ENCODE measurements at places on chromosomes 13 and 19.

DNA sequence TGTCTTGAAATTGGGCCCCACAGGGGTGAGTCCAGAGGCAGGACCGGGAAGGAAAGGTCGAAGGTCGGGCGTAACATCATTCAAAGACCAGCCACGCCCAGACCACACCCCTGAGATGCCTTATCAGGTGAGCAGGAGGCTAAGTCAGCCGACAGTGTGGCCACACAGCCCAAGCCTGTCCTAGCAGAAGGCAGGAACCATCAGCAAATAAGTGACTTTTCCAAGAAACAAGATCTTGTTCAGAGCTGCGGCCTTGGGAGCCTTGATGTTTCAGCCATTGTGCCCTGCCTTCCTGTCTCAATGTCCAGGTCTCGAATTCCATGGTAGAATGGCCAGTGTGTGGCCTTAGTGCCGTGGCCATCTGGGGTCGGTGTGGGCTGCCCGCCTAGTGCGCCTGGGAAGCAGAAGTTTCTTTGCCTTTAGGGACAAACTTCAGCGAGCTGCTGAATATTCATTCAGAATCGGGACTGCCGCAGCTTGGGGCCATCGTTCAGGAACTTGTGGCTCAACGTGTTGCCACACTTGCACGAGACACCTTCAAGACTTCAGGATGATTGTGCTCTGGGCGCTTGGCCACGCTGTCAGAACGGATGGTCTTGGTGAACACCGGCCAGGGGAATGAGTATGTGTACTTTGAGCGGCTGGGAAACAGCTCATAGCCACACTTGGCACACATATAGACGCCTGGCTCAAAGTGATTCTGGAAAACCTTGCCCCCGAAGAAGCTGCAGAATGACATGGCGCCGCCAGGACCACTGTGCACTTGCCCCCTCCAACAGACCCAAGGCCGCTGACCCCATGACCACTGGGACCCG, 6.1 kb upstream of the IFNL4 start:
- no peak for DNase-seq

- DNase-seq = no peak
Observed at GRCh38 chr13:91724591-91724990, 326.2 kb downstream of the GPC5 start.

- no peak for DNase-seq
Observed at GRCh38 chr13:29519921-29520320, 75.6 kb downstream of the SLC7A1 start.

DNA sequence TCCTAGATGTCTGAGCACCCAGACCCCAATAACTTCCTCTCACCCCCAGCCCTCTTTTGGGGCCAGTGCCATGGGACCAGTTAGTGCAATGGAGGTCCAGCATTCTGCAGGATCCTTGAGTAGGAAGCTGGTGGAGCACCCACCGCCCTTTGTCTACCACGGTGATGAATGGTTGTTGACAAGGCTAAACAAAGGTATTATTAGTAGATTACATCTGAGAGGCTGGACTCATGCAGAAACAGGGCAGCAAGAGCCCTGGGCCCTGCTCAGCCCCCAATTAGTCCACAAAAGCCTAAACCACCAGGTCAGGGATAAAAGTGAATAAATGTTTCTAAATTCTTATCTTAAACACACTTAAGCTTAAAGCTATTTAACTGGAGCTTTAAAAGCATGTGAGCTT, 196.5 kb upstream of the TSHZ3 start:
- DNase-seq = no peak

DNA sequence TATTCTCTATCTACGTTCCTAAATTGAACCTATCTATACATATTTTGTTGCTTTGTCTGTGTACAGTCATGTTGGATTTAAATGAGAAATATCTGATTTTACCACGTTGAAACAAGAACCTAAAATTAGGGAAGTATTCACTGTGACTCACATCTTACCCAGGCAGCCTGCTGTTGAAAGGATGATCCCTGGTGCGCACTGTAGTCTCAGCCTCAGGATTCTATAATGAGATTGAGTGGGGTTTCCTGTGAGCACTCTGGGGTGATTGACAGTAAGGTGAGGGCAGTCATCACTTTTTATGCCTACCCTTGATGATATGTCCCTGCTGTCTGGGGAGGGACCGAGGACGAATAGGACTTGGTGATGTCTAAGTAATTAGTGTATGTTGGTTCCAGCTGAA, 35.4 kb downstream of the PCCA start:
- DNase-seq = no peak

DNA sequence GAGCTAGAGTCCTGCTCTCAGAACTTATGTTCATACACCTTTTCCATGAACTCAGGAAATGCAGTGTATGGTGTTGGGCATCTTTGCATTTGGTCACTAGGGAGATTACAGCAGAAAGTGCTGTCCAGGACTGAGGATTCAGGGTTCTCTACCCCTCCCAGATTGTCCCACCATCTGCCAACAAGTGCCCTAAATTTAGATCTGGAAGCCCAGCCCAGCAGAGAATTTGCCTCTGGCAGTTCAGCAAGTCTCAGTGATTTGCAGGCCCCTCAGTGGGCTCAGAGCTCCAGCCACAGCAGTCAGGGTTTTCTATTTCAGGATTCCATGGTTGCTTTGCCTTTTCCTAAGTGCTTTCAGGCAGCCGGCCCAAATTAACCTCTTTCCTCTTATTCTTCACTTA, 23.4 kb downstream of the CNFN start:
- DNase-seq = no peak

DNA sequence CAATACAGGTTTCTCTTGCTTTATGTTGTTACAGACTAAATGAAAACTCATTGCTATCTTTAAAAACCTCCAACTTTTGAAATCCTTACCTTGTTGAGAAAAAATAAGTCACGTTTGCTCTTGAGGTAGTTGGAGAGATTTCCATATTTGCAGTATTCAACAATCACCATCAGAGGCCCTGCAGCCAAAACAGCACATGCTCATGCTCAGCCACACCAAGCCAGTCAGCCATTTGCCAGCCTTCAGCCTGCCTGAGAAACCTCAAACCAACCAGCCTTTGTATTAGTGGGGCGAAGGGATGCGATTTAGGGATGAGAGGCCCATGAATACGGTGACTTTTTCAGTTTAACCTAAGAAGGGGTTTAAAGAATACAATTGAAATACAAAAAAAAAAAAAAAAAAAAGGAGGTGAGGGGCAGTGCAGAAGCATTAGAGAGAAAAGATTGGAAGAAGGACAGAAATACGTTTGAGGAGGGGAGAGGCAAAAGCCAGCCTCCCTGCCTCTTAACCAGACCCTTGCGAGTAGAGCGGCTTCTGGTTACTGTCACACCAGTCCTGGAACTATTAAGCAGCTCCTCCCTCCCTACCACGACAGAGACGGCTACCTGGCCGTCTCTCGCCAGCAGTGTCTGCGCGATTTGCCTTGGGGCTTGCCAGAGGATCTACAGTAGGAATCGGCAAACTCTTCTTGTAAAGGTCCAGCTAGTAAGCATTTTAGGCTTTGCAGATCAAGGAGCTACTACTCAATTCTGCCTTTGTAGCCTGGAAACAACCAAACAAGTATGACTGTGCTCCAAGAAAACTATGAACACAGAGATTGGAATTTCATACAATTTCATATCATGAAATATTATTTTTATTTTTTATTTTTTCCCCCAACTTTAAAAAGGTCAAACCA, 167.3 kb downstream of the FLT1 start:
- no peak for DNase-seq

GRCh38 chr19:36579255-36579654, 6.2 kb upstream of the ZNF529 start:
- no peak for DNase-seq

DNA sequence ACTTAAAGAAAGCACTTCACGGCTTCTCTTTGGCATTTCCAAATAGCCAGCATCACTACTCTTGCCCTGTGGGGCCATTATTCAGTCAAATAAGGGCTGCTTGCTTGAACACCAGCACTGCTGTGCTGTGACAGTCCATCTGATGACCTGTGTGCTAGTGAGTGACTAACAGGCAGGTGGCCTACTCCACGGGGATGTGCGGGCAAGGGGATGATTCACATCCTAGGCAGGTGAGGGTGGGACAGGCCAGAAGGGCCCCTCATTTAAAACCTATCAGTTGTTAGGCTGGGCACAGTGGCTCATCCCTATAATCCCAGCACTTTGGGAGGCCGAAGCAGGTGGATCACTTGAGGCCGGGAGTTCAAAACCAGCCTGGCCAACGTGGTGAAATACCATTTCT, 8.2 kb downstream of the CCNE1 start:
- DNase-seq = no peak

GRCh38 chr13:101575581-101575980, 123.1 kb downstream of the ITGBL1 start:
- DNase-seq = no peak

- no peak for DNase-seq
Observed at GRCh38 chr13:40407567-40407966, 258.9 kb downstream of the FOXO1 start.

DNA sequence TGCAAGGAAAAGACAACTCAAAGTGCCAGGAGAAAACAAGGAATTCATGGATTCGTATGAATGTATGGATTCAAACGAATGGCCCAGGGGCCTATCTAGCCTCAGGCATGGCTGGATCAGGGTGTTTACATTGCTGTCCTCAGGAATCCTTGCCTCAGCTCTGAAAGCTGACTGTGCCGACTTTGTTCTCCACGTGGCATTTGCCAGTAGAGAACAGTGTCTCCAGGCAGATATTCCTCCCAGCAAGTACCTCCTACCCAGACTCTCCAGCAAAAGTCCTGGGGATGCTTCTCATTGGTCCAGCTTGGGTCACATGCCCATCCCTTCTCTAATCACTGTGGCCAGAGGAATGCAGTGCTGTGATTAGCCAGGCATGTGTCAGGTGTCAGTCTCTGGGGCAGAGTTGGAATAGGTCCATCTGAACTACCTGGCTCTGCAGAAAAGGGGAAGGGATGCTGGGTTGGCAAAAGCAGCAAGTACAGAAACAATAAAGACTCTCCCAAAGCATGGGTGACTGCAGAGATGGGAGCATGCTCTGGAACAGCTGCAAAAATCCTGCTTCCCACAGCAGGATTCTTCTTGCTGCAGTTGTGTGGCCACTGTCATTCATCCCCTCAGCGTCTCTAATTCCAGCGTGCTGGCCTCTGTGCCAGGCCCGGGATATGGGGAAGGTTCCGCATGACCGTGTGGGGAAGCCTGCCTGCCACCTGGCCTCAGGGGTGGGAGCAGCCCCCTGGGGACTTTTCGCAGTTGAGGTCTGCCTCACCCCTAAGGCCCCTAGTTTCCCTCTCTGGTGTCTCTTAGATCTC, 30.0 kb downstream of the CCNE1 start:
- DNase-seq = no peak

GRCh38 chr19:51317376-51317775, 5.9 kb downstream of the IGLON5 start:
- no peak for DNase-seq
